NCI-H1417 treated with DMSO at 0.1 percent for 48 hours (cell line): ENCODE measurements at places on chromosomes 6 and 20.

DNA sequence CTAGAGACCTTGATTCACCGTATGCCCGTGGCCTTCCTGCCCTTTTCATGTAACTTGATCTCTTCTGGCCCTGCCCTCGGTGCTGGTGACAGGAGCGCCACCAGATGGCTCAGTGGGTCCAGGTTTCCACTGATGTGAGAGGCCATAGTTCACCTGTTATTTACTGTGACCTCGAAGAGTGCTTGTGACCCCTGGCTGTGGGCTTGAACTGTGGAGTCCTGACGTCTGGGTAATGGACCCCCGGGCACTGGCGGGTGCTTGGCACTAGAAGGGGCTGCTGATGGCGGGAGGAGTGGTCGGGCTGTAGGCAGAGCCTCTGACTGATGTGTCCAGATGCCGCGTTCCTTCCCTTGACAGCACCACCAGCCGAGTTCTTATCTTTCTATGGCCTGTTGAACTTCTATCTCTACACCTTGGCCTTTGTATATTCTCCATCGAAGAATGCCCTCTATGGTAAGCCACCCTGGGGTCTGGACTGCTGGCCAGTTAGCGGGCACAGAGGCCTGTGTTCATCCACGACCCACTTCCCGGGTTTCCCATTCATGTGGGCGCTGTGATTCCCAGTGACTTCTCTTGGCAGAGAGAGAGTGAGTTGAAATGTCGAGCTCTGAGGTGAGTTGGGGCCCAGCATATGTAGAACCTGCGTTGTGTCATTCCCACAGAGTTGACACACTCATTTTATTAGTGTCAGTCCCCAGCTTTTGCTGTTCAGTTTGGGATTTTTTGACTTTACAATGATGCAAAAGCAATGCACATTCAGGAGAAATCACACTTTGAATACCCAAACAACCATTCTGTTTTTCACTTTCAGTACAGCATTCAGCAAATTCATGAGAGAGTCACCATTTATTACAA is 14.9 kb downstream of the DYNLT1 start:
- DNase-seq, result no peak

DNA sequence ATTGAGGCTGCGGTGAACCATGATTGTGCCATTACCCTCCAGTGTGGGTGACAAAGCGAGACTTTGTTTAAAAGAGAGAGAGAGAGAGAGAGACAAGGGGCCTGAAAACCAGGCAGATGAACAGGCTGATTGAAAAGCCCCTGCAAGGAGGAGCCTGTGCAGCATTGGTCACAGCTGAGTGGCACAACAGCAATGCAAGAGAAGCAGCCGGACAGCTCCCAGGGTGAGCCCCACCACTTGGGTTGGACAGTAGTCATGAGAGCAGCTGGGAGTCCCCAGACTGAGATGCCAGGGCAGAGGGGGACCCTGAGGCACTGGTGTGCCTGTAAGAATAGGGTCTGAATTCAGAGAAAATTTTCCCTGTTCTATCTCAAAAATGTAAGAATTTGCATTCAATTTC is 10.2 kb downstream of the DNPH1 start:
- DNase-seq, result no peak

DNA sequence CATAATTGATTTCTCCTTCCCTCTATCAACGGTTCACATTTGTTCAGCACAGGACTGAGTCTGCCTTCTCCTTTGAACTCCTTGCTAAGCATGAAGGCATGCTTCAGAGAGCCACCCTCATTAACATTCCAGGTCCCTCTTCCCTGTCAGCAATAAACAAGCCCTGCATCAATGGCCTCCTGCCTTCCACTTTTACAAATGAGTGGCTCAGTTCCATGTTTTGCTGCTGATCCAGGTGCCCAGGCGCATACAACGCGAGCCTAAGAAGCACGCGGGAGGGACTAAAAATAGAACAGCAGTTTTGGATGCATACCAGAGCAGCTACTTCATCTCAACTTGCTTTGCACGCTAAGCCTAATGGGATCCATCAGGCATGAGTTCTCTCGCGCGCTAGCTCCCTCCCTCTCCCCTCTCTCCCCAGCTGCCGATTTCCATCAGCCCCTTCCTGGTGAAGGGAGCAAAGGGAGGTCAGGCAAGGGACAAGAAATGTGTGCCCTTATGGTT is 53.4 kb downstream of the TRAF3IP2 start:
- DNase-seq, result peak; percentile 80

DNA sequence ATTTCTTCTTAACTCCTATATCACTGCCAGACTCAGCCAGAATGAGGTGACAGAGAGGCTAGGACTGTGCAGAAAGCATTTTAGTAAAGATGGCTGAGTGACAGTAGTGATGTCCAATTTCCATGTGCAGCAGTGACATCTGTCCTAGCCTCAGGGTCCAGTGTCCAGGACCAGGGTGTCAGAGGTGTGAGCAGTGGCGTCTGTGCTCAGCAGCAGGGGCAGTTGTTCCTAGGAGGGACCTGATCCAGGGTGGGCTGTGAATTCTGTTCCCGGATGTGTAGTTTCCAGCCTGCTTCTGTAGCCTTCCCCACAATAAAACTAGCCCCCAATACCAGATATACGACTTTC is 6.0 kb downstream of the HLA-B start:
- DNase-seq, result no peak

- no peak for DNase-seq
These were observed 81.2 kb downstream of the PLCB1 start for GRCh38 chr20:8213270-8213669.
